Endothelial cell (in vitro differentiated cells): ENCODE measurements at places on chromosomes 13 and 19. TPM values are rescaled to one million over a fixed set of nuclear protein-coding genes. Genes with fewer than 3 reads are reported as not detected.

GRCh38 chr13:30735025-30735871 lies at the start of gene ALOX5AP:
Gene ALOX5AP, plus strand, starts transcription at chr13:30735543. Its CDS starts 63 bp downstream, at chr13:30735606.
- no peak for DNase-seq

- no peak for DNase-seq
Observed at GRCh38 chr13:94232161-94232950, 247.1 kb downstream of the DCT start.

GRCh38 chr19:33670398-33670797 lies 48.6 kb downstream of the CHST8 start:
- DNase-seq, result no peak

- peak; percentile 52 for DNase-seq
Observed at GRCh38 chr13:98033277-98034247, 80.1 kb downstream of the IPO5 start.

- no peak for DNase-seq
Observed at GRCh38 chr13:85626603-85627002, 172.6 kb downstream of the SLITRK6 start.

DNA sequence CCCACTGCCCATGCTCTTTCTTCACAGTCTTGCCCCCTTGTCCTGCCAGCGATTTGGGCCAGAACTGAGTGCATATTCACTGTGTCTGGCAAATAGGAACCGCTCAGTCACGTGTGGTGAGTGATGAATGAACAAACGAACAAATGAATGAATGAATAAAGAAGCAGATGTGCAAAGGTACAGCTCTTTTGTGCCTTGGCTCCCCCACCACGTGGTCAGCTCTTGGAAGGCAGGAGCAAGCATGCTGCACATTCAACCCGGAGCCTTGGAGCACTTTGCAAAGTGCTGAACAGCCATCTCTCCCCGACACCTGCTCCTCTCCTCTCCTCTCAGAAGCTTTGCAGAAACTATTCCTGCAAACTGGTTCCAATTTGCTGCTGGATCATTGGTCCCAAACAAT lies 52.4 kb downstream of the LATS2 start:
- no peak for DNase-seq

GRCh38 chr13:30115257-30115600 lies 192.1 kb downstream of the KATNAL1 start:
- no peak for DNase-seq

GRCh38 chr13:71309905-71310304 lies 557.1 kb downstream of the DACH1 start:
- DNase-seq, result no peak

DNA sequence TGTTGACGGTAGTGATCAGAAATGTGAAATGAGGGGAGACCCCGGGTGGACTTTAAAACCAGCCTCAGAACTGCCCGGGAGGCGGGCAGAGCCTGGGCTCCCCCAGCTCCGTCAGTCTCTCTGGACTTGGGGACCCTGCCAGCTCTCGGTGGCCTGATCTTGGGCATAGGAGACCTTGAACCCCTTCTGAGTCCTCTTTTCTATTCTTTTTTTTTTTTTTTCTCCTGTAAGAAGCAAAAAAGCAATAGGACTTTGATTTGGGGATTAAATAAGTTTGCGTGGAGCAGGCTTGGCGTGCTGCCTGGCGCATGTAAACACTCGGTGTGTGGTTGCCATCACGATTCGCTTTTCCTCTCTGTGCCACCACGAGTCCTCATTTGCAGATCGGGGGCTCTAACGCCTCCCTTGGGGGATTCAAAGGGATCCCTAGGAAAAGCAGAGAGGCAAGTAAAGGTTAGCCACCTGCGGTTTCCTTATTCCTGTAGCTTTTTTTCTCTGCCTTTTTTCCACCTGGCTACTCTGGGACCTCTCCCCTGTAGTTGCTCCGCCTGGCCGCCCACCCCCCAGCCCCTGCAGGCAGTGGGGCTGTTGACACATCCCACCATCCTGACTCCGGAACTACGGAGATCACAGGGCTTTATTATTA lies 1.3 kb downstream of the SAFB start:
- DNase-seq, result peak; percentile 7

DNA sequence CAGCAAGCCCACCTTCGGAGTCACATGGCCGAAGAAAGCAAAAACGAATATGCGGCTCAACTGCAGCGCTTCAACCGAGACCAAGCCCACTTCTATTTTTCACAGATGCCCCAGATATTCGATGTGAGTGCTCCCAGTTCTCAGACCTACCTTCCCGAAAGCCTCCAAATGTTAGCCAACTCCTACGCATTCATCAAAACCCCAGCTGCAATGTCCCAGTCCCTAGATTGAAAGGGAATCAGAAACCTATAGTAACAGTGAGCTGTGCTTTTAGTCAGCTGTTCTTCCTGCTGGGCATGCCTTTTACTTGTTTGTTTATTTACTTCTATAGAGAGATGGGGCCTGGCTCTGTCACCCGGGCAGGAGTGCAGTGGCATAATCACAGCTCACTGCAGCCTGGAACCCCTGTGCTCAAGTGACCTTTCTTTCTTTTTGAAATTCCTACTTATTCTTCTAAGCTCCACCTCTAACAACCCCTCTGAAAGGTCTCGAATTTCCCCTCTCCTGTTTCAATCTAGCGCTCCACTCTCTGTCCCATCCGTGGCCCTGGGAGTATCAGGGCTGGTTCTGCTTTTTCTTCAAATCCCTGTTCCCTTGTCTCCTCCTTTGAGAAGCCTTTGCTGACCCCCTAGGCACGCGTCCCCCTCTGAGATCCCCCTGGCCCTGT lies 4.4 kb downstream of the TRIP10 start:
- DNase-seq, result no peak

DNA sequence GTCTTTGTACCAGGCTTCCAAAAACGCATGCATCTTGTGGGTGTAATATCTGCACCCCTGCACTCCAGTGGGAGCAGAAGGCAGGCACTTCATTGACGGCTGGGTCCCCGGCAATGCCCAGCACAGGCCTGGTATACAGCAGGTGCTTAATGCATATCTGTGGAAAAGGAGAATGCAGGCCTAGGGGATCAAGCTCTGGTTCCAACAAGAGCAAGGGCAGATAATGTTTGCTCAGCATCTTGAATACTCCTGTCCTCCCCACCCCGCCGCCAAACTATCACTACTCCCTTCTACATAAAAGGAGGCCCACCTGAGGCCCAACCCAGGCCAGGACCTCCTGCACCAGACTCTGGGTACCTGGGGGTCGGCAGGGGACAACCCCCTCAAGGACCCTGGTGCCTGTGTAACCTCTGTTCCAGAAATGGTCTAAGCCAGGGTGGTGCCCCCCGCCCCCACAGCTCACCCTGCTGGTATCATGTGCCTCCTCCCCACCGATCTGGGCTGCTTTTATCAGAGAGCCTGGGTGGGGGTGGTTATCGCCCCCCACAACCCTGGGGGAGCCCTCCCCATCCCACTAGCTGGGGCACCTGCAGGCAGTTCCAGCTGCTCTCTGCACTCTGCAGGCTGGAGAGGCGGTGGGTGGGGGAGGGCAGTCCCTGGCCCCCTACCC lies 4.8 kb downstream of the KLF16 start:
- no peak for DNase-seq

GRCh38 chr13:98954313-98954712 lies 23.6 kb downstream of the DOCK9 start:
- no peak for DNase-seq

- no peak for DNase-seq
Observed at GRCh38 chr13:102286326-102286725, 115.5 kb downstream of the FGF14 start.

- DNase-seq, result no peak
Observed at GRCh38 chr13:30690282-30691188, 44.8 kb upstream of the ALOX5AP start.

DNA sequence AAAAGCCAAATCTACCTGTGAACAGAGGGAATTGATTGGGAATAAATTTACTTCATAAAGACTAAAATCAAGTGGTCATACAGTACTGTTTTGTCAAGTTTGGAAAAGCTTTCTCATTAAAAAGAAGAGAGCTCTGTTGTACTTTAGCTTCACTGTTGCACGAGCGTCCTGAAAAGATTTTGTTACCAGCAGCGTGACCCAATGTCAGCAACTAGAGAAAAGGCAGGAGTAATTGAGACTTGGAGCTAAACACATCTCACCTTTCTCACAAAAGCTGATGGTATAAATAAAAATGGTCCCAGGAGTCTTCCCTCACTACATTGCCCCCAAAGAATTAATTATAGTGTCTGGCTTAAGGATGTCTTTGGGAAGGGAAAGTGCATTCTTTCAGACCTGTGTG lies 613.7 kb downstream of the OLFM4 start:
- no peak for DNase-seq

DNA sequence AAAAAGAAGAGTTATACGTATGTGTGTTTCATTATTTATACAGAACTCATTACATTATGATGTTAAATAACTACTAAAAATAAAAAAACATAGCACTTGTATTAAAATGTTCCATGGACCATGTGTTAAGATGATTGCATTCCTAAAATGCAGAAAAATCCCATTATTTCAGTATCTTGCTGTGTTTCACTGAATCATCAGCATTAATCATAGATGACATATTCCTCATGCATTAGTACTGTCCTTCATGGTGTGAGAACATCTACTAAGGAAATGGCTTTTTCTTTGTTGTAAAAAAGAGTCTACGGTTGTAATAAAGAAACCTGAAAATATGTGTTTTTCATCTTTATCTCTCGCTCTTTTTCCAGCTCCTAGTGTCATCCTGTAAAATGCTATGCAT lies 416.5 kb downstream of the FGF14 start:
- no peak for DNase-seq

Gene SRRM5
- total RNA-seq, result 0.26 TPM

Gene CLEC17A
- not detected for total RNA-seq

Gene C1QTNF9
- total RNA-seq, result not detected

Gene TEKTIP1
- total RNA-seq, result 1.4 TPM

Gene ATP13A1
- 56.7 TPM for total RNA-seq

Gene PLPPR3
- 17.6 TPM for total RNA-seq

Gene PODNL1
- not detected for total RNA-seq

Gene S1PR4
- not detected for total RNA-seq

Gene ZNF134
- total RNA-seq, result 37.5 TPM

Gene ADM5
- 5.3 TPM for total RNA-seq
